Activated T-helper 1 cell treated with anti-CD3 and anti-CD28 coated beads, Interleukin-12 subunit alpha, Interleukin-12 subunit beta, Interleukin-2, Interleukin-4 antibody, amounts not matched to agents 30 ng/mL and 10 ng/mL and 1 ng/mL, durations not matched to agents 14 hours and 24 hours and 36 hours (primary cell): ENCODE measurements at places on chromosomes 7 and 10. TPM values are rescaled to one million over a fixed set of nuclear protein-coding genes. Genes with fewer than 3 reads are reported as not detected.

DNA sequence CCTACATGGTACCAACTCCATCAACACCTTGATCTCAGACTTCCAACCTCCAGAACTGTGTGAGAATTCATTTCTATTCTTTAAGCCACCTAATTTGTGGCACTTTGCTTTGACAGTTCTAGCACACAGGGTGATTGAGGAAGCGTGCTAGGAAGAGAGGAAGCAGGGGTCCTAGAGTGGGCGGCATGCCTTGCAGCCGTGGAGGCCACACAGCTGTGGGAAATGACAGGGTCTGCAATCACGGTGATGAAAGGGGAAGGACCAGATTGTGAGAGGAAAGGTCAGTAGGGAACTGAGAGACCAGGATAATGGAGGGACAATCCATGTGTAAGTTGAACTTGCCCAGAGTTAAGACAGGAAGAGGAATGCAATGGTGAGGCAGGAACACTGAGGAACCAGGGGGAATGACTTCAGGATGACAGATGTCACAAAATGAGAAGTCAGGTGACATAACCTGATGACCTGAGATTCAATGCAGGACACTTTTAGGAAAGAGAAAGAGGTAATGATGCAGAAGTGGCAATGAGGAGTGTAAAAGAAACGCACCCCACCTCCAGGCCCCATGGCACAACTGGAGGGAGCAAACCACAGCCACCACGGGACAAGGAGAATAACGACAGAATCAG lies 87.3 kb upstream of the PIK3CG start:
- no peak for DNase-seq

GRCh38 chr7:74407958-74408357 lies 45.7 kb upstream of the GTF2IRD1 start:
- DNase-seq: no peak

LRRTM3 gene
- not detected in 2 replicates for total RNA-seq

STEAP4 gene
- total RNA-seq: 0.99 and 1.1 TPM in 2 replicates

- no peak for DNase-seq
These were observed 27.3 kb downstream of the PFKP start for GRCh38 chr10:3094609-3095036.

CUBN gene
- total RNA-seq: 0.05 and 0.21 TPM in 2 replicates

DNA sequence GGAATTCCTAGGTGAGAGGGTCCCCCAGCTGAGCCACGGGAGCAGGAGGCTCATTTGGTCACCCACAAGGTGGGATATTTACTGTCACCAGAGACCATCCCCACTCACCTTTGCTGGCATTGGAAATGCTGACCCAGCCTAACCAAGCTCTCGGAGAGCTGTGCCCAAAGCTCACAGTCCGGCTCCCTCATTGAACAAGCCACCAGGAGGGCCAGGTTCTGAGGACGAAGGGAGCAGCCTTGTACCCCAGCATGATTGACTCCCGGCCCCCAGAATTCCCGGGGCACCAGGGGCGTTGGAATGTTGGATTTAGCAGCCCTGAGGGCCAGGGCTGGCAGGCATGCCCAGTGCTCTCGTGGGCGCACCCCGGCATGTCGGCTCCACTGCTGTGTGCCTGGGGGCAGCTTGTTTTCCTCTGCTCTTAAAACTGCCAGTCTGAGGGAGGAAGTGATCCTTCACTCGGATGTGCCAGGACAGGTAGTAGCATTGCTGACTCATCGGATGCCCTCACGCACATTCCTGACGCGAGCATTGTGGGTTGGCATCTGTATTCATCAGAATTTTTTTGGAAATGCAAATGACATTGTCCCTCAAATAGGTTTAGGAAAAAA lies 23.3 kb downstream of the CLIP2 start:
- DNase-seq: no peak

MSANTD7 gene
- 26.7 and 29.6 TPM in 2 replicates for total RNA-seq
